ENCODE measurements at places on chromosomes 6 and 20.

DNA sequence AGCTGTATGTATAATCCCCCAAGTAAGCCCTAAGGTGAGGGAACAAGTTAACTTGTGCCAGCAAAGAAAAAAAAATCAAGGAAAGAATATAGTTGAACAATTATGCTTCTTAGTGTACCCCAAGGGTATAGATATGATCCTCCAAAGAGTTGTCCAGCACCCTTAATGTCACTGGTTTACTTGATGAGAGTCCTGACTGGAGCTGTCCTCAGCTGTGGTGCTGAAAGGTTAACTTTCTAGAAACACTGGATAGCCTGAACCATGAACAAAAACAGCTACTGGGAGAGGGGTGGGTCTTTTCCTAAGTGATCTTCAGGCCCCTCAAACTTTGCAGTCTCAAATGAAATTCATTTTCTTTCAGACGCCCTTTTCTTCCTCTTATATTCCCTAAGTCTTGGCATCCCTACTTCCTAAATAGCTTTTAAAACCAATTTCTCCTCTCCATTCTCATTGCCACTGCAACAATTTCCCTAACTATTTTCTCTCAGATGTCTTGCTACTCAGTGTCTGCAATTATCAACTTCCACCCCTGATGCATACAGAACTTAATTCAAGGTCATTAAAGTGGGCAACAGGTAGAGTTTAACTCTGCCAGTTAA, 83.5 kb upstream of the PROKR2 start:
- peak; percentile 16 for DNase-seq

GRCh38 chr6:146358431-146359046, 185.1 kb upstream of the RAB32 start:
- DNase-seq = peak; percentile 21

GRCh38 chr20:43151901-43152300, 37.8 kb downstream of the PTPRT start:
- no peak for DNase-seq

- no peak for DNase-seq
These were observed 11.2 kb downstream of the CNBD2 start for GRCh38 chr20:35979544-35979943.

- DNase-seq = no peak
These were observed 318.9 kb downstream of the BTBD9 start for GRCh38 chr6:38320843-38321242.

GRCh38 chr20:61354501-61354900, 102.4 kb downstream of the CDH4 start:
- no peak for DNase-seq

DNA sequence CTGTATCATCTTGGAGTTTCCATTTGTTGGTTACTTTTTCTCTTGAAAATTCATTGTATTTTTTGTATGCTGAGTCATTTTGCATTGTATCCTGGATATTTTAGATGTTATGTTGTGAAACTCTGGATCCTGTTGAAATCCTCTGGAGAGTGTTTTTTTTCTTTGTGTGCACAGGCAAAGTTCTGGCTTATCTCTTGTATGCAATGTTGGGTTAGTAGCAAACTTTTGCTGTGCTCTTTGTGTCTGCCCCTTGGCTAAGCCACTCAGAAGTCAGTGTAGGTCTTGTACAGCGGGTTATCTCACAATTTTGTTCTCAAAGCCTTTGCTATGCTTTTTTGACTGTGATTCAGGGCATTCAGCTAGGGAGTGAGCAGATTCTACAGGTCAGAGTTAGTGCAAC, 29.1 kb upstream of the LMBRD1 start:
- DNase-seq = no peak

GRCh38 chr20:11366660-11367059, 551.0 kb upstream of the BTBD3 start:
- no peak for DNase-seq

- DNase-seq = no peak
These were observed 126.2 kb downstream of the IMPG1 start for GRCh38 chr6:75946146-75946831.

DNA sequence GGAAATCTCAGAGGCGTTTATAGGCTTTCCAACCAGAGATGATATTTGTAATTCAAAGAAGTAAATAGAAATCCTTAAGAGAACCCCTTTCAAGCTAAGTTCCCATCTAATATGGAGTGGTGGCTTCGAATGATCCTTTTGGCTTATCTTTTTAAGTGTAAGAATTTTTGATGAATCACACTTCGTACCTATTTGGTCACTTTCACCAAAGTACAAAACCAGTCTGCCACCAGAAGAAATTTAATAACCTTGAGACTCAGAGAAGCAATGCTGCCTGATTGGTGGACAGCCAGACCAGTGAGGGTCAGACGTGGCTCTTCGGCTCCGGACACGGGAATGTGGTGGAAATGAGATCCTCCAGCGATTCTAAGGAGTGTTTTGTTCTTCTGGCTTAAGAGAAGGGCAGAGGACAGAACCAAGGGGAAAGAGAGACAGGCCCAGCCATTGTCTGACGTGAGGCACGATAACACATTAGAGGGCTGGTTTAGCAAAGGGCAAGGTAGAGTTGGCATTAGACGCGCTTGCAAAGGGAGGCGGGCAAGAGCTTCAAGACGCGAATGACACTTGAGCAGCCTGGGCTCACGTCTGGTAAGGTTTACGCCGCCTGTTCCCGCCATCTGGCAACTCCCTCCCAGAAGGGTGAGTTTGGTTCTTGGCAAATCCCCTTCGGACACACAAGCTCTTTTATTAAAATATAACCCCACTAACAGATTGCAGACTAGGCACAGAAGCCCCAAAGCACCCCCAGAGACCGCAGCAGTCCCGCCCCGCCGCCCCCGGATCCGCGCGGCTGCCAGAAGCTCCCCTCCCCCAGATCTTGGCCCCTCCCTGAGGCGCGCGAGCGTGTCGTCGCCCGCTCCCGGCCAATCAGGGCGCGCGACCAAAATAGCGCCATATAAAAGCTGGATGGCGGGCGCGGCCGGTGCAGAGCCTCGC, 50.0 kb upstream of the EZR start:
- DNase-seq = no peak

- DNase-seq = no peak
These were observed 173.0 kb upstream of the FERMT1 start for GRCh38 chr20:6295867-6296256.

DNA sequence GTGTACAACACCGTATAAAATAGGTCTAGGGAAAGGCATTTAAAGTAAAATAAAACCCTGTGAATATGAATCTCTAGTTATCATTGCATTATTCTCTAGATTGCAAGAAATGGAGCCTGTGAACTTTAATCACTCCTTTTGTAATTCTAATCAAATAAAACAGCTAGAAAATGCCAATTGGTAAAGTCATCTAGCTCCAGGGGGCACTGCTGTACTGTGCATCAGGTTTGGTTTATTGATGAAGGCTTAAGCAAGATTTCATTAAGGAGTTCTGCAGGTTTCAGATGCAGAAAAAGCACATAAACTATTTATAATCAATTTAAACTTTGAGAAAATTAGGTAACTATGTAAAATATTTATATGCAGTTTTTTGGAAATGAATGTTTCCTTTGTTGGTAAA, 645.0 kb downstream of the PHF3 start:
- DNase-seq = no peak

DNA sequence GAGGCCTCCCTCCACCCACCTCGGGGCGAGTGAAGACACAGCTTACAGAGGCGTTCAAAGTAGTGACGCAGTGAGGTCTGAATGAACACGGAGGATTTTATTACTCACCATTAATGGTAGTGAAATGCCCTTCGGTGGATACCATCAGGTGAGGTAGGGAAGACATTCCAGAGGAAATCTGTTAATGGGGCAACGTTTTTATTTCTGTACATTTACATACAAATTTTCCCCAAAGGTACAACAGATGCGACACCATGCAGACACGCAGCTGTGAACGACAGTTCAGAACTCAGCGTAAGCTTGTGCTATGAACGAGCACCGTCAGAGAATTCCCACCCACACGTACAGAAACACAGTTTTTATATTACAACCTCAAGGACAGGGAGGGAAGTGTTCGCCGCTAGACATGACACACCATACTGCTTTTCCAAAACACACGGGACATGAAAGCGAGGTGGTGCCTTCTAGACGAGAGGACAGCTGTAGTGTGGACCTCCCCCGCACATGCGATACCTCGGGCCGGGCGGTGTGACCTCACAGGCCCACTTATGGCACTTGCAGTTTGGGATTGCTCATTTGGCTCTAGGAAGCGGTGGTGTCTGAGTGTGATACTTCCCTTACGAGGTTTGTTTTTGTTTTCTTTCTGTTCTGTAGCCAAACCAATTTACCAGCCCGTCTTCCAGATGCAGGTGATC, 10.7 kb downstream of the PSMG4 start:
- DNase-seq = no peak

DNA sequence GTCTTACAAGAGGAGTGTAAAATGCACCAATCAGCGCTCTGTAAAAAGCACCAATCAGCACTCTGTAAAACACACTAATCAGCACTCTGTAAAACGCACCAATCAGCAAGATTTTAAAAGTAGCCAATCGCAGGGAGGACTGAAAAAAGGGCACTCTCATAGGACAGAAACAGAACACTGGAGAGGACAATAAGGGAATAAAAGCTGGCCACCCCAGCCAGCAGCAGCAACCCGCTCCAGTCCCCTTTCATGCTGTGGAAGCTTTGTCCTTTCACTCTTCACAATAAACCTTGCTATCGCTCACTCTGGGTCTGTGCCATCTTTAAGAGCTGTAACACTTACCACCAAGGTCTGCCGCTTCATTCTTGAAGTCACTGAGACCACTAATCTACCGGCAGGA, 1.7 kb upstream of the AIG1 start:
- no peak for DNase-seq

DNA sequence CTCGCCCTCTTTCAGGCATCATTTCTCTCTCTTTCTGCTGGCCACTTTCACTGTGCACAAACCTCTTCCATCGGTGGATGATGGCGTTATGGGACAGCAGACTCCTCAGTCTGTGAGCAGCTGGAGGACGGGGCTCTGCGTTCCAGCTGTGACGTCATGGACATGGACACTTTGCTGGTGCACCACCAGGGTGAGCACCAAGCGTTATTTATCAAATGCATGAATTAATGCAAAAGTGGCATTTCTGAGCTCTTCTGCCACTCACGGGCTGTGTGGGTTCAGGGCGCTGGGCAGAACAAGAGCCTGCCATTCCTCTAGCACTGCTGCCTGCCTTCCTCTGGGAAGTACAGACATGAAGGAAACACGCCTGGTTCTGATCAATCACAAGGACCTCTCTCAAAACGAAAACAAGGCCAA, 82.9 kb upstream of the MPC1 start:
- DNase-seq = no peak

GRCh38 chr6:6515691-6516607, 72.6 kb upstream of the LY86 start:
- no peak for DNase-seq

GRCh38 chr6:146489468-146490151, 54.0 kb upstream of the RAB32 start:
- DNase-seq = no peak

DNA sequence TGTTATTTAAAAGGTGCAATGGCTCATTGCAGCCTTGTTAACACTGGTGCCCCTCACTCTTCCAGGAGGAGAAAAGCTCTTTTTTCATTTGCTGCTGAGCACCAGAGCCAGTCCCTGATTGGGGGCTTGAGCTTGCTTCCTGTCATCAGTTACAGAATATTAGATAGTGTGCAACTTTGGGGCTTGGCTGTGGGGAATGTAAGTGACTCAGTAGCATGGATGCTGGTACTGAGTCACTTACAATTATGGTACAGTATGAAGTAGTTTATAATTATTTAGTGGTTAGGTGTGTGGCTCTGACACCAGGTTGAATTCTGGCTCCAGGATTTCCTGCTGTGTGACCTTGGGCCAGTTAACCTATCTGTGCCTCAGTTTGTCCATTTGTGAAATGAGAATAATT, 37.6 kb downstream of the ANKS1A start:
- DNase-seq = peak; percentile 32

GRCh38 chr20:5489601-5490000, 172.8 kb upstream of the PROKR2 start:
- DNase-seq = no peak

DNA sequence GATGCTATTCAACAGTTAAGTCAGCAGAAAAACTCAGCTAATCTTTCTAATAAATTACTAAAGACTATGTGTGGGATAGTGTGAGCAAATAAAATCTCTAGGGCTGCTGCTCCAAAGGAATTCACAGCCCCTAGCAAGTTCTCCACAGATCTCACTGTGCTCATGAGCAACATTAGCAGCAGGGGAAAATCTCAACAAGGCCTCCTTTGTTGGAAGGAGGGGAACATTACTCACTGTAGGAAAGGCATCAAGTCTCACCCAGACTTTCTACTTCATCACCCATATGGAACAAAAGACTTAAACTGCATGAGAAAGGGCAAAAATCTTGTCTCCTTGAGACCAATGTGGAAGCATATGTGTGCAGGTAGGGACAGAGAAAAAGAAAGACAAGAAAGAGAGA, 726.4 kb upstream of the SLC35B3 start:
- no peak for DNase-seq

DNA sequence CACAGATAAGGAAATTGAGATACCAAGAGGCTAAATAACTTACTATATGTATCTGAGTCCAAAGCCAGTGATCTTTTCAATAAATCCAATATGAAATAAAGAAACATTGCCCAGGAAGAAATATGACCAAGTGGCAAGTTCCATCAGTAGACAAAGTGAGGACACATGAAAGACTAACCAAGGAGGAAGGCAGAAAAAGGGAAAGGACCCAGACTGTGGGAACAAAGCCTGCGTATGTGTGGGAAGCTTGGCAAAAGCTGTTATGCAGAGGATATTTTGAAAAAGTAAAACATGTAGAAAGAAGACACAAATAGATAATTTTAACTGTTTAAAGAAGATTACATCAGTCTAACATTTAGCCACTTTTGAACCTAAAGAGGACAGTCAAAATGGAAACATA, 264.4 kb upstream of the PRDM1 start:
- no peak for DNase-seq

DNA sequence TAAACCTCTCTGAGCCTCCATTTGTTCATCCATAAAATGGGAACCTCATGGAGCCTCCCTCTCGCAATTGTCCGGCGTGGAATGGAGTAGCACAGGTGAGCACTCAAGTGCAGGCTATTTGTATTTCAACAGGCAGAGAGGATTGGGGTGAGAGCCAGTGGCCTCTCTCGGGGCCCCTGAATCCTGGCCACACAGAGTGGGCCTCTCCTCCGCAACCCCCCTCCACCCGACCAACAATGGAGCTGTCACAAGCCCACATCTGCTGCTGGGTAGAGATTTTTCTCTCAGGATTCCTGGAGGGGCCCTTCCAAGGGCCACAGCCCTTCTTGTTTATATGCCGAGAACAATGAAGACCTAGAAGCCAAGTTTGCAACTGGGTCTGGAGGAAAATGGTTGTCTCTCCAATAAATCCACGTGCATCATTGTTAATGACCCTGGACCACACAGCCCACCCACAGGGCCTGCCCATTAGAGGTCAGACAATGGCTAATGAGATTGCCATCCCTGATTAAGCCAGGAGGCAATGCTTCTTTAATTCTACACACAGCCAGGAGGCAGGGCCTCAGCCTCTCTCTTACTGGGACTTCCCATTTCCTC, 233.0 kb downstream of the ANKRD60 start:
- DNase-seq = no peak
